Fibroblast of the conjunctiva (primary cell): ENCODE measurements at places on chromosomes 6 and 20.
A peak's percentile ranks its signal among the peaks of the same experiment; 100 is the strongest.

DNA sequence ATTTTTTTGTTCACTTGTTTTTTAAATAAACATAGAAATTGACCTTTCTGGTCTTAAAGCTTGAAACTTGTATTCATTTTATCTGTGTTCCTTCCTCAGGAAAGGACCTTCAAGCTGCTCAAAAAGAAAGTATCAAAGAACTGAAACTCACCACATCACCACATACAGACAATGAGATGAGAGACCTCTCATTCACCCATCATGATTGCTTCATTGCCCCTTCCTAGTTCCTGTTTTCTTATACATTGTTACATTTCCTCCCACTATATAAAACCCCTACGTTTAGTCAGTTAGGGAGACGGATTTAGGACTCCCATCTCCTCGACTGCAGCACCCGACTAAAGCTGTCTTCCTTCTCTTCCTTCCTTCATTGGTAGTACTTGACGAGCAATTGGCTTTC is 180.5 kb upstream of the OPRM1 start:
- no peak for DNase-seq

GRCh38 chr20:40148886-40149285 is 540.1 kb downstream of the MAFB start:
- no peak for DNase-seq

GRCh38 chr6:137767911-137768690 is 99.0 kb upstream of the TNFAIP3 start:
- no peak for DNase-seq

- DNase-seq = peak; percentile 74
Measured at GRCh38 chr6:161417717-161418462, 144.0 kb upstream of the AGPAT4 start.

- DNase-seq = no peak
Measured at GRCh38 chr6:160973311-160974250, 18.0 kb upstream of the MAP3K4 start.

- DNase-seq = no peak
Measured at GRCh38 chr6:161355696-161356095, 81.8 kb upstream of the AGPAT4 start.

- peak; percentile 70 for DNase-seq
Measured at GRCh38 chr6:66429210-66429609, 722.2 kb upstream of the EYS start.

DNA sequence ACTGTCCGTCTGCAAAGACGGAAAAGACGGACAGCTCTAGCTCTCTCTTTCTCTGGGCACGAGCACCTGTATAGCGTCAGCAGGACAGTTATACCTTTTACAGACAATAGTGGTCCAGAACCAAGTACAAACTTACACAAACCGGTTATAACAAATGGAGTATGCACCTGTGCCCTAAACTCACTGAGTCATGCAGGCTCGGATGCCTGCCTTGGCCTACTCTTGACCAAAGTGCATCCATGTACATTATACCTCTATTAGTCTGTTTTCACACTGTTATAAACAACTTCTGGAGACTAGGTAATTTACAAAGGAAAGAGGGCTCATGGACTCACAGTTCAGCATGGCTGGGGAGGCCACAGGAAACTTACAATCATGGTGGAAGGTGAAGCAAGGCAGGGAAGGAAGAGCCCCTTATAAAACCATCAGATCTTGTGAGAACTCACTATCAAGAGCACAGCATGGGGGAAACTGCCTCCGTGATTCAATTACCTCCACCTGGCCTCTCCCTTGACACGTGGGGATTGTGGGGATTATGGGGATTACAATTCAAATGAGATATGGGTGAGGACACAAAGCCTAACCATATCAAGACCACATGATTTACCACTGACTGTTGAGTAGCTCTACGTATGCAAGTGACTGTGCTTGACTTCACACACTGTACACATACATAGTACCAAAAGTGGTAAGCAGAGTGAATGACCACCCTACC is 23.1 kb downstream of the MAN1A1 start:
- DNase-seq = no peak

DNA sequence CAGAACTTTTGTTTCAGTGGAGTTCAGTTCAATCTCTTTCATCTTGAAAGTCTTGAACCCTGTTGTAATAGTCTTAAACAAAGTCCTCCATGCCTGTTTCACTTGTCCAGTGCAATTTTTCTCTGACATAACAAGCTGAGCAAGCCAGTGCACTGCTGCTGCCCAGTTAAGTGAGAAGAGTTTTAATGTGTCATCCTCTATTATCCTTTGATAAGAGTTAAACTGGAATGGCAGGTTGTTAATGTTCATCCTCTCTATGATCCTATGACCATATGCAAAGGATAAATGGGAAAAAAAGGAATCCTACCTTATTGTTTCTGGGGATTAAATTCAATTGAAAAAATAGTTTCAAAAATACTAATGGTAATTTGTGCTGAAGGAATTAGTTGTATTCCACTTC is 197.5 kb downstream of the FRK start:
- DNase-seq = no peak

DNA sequence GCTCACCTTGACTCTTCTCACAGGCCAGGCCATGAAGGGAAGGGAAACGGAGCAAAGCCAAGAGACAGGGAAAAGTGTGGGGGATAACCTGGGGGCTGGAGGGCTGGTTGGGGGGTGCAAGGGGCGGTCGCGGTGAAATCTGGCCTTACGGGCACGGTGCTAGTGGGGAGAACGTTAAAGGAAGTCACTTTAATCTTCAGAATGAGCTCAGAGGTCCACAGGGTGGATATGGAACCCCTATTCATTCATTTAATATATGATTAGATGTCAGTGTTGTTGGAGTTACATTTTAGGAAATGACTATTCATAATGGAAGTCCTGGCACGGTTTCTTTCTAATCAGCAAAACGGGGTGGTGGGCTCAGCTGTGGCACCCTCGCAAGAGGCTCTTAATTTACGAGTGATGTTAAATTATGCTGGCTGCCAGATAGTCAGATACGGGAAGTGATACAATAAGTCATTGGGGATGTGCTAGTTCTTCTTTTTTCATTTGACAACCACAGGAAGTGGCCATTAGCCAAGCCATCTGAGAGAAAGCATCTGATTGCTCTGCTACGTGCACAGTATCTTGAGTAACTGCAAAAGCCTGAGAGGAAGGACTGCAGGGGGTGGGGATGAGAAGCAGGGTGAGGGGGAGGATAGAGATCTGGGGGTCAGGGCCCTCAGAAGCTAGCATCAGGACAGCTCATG is 253.0 kb downstream of the QKI start:
- DNase-seq = no peak

GRCh38 chr6:124798942-124799496 is 163.2 kb upstream of the RNF217 start:
- no peak for DNase-seq
